ENCODE measurements at places on chromosomes 2 and 18. TPM values are rescaled to one million over a fixed set of nuclear protein-coding genes. Genes with fewer than 3 reads are reported as not detected.

- DNase-seq, result no peak
Measured at GRCh38 chr2:39661826-39662225, 3.9 kb upstream of the TMEM178A start.

MEMO1 gene
- total RNA-seq, result 54.2 TPM

GRCh38 chr2:50318147-50318546 is 713.8 kb downstream of the NRXN1 start:
- no peak for DNase-seq

GRCh38 chr2:191249156-191249813 is 4.1 kb downstream of the MYO1B start:
- no peak for DNase-seq

DNA sequence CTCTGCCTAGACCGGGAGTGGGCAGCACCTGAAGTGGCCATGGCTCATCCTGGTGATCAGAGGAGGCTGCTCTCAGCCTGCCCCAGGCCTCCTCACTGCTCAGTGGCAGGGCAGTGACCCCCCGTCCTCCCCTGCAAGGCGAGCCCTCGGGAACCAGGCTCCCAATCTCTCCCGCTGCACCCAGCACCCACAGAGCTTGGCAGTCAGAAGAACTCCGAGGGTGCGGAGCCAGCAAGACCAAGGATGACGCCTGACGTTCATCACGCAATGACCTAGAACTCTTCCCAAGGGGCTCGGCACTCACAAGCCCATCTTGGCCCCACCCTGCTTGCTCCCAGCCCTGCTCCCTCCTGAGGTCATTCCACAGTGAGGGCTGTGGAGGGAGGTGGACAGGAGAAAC is 189.8 kb upstream of the SALL3 start:
- DNase-seq, result no peak

- DNase-seq, result peak; percentile 21
Measured at GRCh38 chr2:105515581-105516415, 116.9 kb upstream of the FHL2 start.

IL1B gene
- not detected for total RNA-seq

DNA sequence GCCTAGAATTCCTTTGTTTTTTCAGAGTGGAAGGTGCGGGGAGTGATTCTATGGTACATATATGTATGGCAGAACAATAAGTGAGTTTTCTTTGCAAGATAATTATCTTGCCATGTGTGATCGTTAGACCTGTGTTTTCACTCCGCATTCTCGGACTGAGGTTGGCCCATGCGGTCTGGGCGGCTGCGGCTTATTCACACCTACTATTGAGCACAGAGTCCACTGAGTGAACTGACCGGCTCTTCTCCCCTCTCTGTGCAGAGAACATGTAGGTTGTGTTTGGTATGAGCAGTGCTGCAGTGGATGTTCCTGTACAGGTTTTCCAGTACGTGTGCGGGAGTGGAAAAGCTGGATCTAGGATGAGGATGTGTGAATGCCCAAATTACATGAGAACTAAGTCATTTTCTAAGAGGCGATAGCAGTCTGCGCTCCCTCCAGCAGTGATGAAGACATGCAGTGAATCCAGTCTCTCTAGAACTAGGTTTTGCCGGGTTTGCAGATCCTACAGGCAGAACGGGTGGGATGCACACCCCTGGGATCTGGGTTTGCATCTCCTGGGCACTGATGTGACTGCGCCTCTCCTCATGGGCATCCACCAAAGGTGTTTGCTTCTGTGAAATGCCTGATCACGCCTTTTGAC is 27.1 kb downstream of the MTERF4 start:
- DNase-seq, result no peak

- DNase-seq, result peak; percentile 75
Measured at GRCh38 chr2:9796056-9797010, 46.9 kb upstream of the TAF1B start.

DNA sequence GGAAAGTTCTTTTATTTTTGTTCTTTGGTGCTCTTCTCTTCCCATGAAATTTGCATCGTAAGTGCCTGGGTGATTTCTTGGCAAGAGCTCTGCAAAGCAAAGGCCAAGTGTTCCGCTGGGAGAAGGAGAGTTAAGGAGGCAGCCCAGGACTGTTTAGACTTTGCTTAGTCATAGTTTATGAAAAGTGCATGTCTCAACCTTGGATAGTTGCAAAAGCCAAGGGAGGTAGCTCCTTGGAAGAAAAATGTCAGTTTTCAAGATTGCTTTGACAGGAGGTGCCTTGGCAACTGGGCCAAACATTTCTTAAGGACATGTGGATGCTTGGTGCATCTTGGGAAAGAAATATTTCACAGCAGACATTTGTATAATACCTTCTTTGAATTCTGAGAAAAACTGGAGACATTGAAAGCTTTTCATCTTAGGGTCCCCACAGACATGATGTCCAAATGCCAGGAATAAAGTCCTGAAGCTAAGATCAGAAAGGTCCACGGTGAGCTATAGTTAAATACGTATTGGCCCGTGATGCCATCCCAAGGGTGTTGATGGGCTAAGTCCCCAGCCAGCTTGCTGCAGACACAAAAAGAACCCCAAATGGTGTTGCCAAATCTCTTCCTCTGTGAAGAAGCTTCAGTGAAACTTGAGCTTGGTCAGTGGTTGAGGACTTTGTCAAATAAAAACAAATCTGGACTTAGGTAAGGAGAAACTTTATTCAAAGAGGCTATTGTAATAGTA is 96.3 kb upstream of the THUMPD2 start:
- DNase-seq, result no peak

DNA sequence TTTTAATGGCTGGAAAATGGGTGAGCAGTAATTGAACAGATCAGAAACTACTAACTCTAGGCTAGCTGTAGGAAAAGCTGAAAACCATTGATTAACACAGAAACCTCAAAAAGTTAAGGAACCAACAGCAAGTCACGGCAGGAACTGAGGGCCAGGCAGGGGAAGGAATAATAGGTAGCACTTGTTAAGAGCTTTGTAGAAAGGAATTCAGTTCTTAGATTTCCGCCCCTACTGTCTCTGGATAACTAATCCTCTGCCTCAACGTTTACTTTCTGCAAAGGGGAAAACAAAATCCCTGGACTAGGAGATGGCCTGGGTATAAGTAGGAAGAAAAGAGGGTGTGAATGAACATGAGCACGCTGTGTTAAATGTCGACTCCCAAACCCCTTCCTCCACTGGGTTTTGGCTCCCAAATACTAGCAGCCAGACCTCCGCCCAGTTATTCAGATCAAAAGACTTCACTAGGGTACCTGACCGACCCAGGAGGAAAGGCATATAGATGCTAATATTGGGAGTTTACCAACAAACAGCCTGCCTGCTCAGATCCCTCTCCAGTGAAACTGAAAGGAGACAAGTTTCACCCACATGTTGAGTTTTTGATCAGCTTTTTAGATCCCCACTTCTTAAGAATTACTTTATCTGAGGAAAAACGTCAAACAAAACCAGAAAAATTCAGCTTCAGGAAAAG is 12.4 kb downstream of the SMAD2 start:
- DNase-seq, result peak; percentile 29

MYOM1 gene
- total RNA-seq, result 0.55 TPM

GRCh38 chr2:105517814-105518705 is 119.2 kb upstream of the FHL2 start:
- no peak for DNase-seq
